Transverse colon (tissue), 4 donors: ENCODE measurements at places on chromosomes 7 and 10.

DNA sequence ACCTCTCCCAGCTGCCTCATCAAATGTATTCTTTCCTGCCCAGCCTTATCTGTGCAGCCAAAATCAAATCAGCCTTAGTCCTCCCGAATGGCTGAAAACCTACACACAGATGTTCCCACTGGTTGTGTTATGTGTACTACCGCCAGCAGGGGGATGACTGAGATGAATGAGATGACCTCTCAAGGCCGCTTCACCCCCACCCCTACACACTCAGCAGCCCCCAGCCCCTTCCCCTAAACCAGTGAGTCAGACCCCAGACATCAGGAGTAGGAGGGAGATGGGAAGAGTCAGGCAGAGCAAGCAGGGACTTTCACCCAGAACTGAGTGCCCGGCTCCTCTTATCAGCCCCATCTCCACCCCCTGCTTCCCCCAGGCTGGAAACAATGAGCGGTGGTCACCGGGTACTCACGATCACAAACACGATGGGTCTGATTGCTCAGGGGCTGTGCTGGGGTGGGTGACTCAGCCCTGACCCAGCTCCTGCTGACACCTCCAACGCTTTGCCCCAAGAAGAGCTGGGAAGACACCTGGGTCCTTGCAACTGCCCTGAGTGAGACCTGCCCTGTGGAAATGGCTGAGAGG is 6.5 kb upstream of the C10orf105 start:
- DNase-seq, result peak; percentile 48

DNA sequence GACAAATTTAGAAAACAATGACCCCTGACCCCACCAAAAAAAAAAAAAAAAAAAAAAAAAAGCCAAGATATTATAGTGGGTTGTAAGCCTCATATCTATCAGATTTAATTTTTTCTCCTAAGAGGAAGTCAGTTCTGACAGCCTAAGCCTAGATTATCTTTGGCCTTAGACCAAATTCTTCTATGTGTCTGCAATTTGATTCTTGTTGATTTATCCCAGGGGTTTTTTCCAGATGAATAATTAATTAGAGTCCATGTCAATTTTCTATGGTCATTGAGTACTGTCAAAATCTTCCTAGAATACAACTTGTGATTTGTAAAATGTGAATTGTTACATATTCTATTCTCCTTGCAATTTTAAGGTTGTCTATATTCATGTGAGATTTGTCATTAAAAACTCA is 151.6 kb upstream of the CACNA2D1 start:
- DNase-seq, result no peak

DNA sequence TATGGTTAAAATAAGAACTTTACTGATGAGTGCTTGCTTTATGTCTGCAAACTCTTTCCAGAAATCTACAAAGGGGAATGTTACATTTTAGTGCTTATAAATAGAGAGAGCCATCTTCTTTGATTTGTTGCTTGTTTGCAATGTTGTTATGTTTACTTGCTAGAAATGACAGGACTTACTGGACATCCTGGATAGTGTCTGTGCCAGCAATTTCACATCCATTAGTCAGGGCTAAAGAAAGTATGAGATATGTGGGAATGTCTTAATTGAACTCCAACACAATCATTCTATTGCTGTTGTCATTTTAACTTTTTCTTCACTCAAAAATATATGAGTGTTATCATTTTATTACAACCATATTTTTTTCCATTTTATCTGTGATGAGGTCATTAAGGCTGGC is 453.2 kb downstream of the TNS3 start:
- DNase-seq, result no peak

DNA sequence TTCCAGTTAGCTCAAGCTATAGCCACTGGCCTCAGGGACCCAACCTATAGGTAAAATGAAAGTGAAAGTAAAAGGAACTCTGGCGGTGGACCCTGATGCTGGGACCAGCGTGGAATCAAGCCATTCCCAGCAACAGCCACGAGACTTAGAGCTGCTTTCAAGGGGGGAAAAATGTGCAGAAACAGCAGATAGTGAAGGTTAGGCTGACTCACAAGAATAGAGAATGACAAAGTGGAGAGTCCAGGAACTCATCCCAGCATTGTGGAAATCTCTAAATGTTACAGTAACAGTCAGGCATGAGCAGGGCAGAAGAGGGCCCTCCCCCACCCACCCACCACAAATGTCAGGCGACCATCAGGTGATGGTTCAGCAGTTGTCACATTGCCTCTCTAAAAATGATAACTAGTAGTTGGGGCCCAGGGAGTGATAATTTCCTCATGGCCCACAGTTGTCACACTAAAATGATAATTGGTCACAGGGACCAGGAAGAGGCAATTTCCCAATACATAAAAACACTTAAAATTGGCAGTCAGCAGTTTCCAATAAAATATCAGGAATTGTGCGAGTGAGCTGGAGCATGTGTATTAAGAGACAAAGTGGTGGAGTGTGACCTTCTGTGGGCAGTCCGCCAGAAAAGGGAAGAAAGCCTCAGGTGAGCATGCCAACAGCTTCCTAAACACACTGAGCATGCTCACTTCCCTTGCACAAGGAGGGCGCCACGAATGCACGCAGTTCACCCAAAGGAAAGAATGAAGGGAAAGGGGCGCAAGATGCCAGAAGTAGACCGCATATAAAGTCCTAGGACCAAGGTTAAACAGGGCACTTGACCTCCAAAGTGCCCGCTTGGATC is 129.8 kb upstream of the PPP1R3A start:
- no peak for DNase-seq

GRCh38 chr10:122468926-122469781 is 7.8 kb downstream of the HTRA1 start:
- DNase-seq, result no peak

DNA sequence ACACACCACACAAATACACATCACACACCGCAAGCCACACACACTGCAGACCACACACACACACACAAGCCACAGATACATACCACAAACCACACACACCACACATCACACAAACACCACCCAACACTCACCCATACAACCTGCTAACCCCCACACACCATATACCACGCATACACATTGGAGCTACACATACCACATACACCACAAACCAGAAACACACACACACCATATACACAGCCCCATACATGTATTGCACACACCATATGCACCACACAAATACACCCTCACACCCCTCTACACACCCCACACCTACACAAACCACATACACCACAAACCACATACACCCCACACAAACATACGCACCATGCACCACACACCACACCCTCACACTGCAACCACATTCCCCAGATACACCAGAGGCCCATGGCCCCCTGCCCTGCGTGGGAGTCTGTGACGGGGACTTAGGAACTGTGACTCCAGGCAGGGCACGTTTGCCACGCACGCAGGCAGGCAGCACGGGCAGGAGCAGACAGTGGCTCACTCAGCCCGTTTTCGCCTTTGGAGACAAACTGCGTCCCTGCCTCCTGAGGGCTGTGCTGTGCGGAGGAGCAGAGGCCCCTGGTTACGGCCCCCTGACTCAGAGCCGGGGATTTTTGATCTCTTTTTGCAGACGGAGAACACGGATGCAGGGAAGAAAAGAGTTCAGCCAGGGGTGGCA is 52.6 kb downstream of the TMEM209 start:
- no peak for DNase-seq

DNA sequence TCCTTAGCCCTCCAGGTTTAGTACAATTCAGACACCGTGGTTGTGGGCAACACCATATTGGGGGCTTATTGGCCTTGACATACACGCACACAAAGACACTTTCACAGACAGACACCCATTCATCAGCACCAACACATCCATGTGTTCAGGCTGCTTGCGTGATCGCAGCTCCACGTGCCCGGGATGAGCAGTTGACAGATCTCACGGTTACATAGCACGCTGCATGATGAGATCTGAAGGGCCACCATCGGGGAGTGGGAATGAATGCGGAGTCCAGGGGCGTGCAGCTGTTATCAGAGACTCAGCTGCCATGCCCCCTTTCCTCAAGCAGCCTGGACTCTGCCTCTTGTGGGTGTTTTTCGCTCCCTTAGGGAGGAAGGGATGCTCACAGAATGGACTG is 285.2 kb downstream of the USP6NL start:
- DNase-seq, result no peak

DNA sequence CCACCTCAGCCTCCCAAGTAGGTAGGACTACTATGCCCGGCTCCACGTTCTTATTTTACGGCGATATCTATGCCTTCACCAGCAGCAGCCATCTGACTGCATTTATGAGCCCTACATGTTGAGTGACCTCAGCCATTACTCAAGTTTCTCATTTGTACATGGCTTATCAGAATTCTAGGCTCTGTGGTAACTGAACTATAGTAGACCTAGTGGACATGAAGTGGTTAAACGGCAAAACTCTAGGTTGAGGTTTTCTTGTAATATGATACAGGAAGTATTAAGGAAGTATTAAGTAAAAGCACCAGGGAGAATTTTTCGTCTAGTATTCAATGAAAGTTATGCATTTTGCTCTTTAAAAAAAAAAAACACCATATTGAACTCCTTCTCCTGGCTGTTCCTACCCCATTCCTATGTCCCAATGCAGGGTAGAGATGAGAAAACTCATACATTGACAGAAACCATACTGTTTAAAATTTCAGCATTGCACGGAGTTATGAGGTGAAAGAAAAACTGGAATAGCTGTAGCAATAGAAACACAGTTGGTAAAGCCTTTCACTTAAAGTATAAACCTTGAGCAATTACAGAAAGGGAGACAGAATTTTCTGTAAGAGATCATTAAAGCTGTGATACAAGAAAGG is 39.8 kb upstream of the EPC1 start:
- no peak for DNase-seq
